Kidney tubule cell (primary cell): ENCODE measurements at places on chromosomes 12 and 14.

DNA sequence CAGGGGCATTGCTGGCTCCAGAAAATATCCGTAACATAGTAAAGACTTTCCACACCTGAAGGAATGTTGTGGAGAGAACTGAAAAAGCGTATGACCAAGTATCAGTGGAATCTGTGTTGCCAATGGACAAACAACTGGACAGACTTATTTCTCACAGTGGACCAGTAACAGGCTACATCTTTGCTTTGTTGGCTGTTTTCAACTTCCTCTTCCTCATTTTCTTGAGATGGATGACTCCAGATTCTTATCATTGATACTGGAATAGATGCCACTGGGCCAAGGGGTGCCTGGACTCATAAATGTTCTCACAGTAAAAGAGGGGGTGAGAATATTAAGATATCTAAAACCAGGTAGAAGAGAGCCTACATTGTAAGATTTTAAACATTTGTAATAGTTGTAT, 6.4 kb downstream of the GAS2L3 start:
- DNase-seq: peak; percentile 31

DNA sequence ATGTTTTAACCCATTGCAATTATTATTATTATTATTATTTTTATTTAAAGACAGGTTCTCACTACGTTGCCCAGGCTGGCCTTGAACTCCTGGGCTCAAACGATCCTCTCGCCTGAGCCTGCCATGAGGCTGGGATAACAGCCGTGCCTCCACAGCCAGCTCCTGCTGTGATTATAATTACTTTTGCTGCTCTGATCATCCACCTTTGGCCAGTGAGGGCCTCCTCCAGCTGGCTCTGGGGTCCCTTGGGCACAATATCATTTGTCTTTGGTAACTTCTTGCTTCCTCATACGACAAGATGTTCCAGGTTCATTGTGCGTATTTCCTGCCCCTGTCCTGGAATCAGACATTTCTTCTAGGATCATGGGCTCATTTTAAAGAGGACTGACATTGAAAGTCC, 28.4 kb downstream of the LRTM2 start:
- DNase-seq: no peak

DNA sequence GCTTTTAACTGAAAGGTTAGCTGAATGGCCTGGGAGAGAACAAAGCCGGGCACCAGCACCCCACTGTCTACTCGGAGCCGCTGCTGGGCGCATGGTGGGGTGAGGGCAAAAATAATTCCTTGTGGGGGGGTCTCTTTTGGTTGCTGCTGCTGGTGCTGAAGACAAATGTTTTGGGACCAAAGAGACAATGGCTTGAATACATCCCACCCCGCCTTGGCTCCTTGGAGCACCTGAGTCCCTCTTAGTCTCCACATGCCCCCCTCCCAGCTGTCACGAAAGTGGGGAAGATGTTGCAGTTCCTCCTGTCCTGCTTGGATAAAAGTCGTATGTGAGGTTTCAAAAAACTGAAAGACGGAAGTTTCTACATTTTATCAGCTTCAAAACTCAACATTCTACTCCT, 85.0 kb downstream of the PIWIL1 start:
- DNase-seq: no peak

DNA sequence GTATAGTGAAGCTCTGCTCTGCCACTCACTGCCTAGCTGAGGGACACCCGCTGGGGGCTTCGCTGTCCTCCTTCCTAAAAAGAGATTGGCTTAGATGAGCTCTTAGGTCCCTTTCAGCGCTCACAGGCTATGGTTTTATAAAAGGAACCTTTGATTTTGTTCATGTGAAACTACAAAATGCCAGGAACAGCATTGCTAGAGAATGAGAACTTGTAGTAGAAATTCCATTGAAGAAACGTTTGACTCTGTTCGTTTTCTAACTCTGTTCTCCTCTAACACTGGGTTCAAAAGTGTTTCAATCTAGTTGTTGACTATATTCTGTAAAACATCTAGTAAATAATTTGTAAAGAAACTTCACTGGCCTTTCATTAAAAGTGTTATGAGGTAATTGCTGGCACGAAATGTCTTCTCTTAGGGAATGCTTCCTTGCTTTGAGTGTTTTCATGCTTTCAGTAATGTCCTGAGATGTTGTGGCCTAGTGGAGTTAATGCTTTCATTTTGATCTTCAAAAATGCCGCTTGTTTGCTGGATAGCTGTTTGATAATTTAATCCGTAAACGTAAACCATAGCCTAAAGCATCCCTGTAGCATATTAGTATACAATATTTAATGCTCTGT, 1.6 kb downstream of the MARK3 start:
- DNase-seq: peak; percentile 22

GRCh38 chr14:34018125-34018524, 67.3 kb upstream of the EGLN3 start:
- no peak for DNase-seq

GRCh38 chr12:62922539-62922938, 12.4 kb downstream of the PPM1H start:
- no peak for DNase-seq

DNA sequence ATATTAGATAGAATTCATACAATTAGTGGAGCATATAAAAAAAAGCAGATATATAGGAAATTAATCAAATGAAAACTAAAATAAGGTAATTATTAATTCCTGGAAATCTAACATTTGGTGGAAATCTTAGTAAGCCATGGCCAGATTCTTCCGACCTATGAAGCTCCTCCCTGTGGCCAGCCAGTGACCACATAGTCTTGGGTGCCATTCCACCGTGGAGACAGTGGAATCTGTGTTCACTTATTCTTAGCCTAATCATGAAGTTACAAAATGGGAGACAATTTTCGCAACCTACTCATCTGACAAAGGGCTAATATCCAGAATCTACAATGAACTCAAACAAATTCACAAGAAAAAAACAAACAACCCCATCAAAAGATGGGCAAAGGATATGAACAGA, 241.9 kb upstream of the FLRT2 start:
- DNase-seq: no peak

GRCh38 chr12:10721651-10722501, 1.2 kb downstream of the YBX3 start:
- DNase-seq: peak; percentile 96

- no peak for DNase-seq
Observed at GRCh38 chr12:10268037-10268436, 39.6 kb upstream of the KLRD1 start.

DNA sequence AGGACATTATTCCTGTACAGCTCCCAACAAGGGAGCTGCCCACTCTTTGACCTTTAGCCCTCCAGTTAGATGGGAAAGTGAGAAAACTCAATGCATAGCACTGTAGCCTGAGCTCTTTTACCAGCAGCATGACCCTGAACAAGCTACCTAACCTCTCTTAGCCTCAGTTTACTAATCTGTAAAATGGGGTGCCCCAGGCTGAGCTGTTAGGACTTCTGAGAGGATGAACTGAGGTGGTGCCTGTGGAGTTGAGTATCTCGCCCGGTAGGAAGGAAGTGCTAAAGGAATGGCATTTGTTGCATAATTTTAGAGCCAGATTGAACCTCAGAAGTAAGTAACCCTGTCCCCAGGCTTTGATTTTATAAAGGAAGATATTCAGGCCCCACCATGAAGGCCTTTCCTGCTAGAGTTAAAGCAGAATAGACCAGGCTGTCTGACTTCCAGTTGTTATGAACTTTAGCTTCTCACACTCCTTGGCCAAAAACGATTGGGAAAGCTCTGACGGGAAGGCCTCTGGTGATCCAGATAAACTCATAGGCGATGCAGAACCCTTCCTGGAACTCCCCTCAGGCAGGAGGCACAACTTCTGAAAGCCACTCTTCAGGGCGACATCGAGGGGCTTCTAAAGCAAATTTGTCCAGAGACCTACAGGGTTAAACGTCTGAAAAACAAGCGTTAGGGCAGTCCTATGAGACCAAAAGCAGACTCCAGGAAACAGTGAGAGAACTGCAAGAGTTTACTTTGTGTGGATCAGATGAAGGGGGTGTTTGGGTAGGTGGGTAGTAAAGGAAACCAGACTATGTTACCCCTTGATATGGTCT, 2.5 kb upstream of the SERPINA10 start:
- DNase-seq: no peak

- DNase-seq: peak; percentile 34
Observed at GRCh38 chr12:84329938-84330337, 582.7 kb downstream of the SLC6A15 start.

GRCh38 chr12:52497975-52498374, 4.9 kb upstream of the KRT6A start:
- no peak for DNase-seq

DNA sequence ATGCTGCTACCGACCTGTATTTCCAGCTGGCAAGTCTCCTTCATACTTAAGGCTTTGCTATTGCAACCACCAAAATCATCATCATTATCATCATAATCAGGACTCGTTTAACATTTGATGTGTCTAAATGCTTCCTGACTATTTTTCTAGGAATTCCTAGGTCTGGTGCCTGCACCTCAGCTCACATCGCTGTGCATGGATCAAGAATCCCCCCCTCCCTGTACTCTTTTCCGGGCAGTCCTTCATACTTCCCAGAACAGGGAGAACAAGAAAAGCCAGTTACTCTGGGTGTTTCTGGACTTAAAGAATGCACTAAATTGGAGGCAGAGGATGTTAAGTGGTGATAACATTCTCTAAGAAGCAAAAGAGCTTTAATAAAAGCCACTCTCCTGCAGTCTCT, 9.4 kb downstream of the ERP27 start:
- DNase-seq: peak; percentile 49

- DNase-seq: no peak
Observed at GRCh38 chr14:53060046-53060445, 93.1 kb downstream of the DDHD1 start.

GRCh38 chr12:81337886-81338285, 260.0 kb downstream of the ACSS3 start:
- DNase-seq: no peak

DNA sequence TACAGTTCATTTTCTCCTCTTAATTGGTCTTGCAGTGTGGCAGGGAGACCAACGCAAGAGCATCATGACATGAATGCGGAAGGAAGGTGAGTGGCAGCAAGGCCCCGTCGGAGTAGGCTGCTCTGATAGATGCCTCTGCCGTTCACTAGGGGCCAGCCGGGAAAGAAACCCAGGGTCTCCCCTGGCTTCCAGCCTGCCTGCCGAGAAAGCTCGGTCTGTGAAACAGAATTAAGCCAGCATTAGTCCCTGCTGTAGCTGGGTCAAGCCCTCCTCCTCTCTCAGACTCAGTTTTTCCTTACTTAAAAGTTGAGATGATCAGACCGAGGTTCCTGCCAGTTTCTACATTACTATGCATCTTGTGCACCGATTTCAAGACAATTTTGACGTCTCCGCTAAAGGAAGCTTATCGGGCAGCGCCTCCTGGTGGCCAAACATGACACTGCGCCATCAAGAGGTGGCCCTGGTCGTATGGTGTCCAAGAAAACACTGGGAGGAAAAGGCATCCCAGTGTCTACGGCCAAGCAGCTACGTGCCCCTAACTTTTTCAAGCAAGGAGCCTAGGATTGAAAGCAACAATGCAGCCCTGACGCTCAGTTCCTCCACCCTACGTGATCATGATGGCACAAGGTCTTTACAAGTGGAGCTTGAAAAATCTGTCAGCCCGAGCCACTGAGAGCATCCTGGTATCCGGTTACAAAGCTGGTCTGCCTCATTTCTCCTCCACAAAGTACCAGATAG, 131.6 kb downstream of the KSR2 start:
- DNase-seq: peak; percentile 81

- peak; percentile 12 for DNase-seq
Observed at GRCh38 chr12:1655225-1655788, 26.3 kb downstream of the WNT5B start.

DNA sequence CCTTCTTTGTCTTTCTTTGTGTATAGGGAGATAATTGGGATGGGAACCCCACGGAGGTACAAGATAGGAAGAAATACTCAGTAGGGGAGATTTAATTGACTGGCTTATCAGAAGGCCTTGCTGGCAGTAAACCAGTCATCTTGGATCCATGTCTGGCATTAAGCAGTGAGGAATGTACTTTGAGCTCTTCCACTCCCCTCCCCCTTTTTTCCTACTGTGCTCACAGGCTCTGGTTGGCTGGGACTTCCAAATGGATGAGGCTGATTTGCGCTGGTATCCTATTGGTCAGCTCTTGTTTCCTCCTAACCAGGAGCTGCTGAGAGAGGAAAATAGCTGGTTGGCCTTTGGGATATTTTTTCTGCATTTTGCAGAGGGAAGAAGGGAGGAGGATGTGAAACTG, 24.7 kb downstream of the NGDN start:
- DNase-seq: peak; percentile 9

DNA sequence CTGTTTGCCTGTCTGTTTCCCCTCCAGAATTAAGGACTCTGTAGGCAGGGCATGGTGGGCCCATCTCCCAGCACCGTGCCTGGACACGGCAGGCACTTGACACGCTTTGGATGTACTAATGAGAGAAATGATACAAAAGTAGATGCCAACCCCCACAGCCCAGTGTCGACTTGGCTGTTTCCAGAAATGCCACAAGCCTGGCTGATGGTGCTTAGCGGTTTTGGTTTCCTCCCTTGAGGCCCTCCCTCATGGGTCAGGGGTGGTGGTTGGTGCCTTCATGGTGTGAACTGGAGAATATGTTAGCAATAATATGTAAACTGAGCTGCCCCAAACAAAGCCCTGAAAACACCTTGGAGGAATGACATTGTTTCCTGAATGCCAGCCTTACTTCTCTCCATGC, 55.5 kb upstream of the ESRRB start:
- no peak for DNase-seq

- no peak for DNase-seq
Observed at GRCh38 chr12:117497407-117497806, 136.0 kb upstream of the NOS1 start.

DNA sequence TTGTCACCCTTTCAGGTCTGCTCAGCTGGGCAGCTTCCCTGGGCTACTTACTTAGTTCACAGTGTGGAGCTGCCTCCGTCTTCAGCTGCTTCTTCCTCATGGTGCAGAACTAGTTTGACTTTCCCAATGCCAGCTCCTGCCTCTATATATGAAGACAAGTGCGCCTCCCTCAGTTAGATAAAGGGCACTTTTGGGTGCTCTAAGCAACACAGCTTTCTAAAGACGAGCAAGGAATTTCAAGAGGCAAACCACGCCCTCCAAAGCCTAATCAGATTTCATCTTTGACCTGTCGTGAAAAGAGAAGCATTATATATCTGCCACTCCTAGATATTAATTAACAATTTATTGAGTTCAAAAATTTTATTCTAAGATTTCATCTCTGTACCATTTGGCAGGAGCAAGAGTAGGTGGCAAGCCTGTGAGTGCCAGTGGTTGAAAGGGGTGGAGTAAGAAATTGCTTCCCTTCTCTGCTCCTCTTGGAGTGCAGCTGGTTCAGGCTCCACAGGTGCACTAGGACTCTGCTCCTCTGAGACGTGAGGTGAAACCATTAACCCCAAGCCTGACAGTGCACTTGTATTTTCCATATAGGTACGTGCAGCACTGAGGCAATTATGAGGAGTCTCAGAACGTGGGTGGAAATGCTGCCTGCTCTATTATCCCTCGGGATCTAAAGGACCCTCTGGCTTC, 2.1 kb upstream of the SLC11A2 start:
- peak; percentile 68 for DNase-seq

GRCh38 chr12:5535541-5535940, 103.6 kb downstream of the NTF3 start:
- no peak for DNase-seq

GRCh38 chr14:65632487-65632886, 220.0 kb downstream of the FUT8 start:
- no peak for DNase-seq
